ENCODE measurements at places on chromosomes 16 and 17. TPM values are rescaled to one million over a fixed set of nuclear protein-coding genes. Genes with fewer than 3 reads are reported as not detected.

GRCh38 chr17:17621254-17621653 lies 29.7 kb upstream of the PEMT start:
- no peaks in the 10 kb centered on the region for H3K27me3 ChIP-seq
- no peak overlapping the region for H3K4me3 ChIP-seq
- DNase-seq, result no peak
- no peak overlapping the region for H3K27ac ChIP-seq
- H3K36me3 ChIP-seq, result no peaks in the 10 kb centered on the region
- no peaks in the 10 kb centered on the region for H3K4me1 ChIP-seq

DNA sequence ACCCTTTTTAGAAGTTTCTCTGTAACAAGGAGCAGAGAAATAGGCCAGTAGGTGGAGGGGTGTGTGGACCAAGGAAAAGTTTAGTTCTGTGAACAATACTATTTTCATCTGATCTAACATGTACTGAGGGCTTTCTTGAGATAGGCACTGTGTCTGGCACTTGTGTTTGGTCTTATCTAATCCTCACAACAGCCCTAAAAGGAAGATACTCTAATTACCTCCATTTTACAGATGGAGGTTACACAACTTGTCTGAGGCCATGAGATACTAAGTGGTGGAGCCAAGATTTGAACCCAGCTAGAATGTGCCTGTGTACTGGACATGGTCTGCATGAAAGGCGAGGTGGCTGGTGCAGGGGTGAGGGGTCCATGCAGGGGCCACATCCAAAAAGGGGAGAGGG lies 4.5 kb downstream of the TNFSF12 start:
- no peak for DNase-seq
- peaks cover 32% of the 10 kb centered on the region for H3K4me1 ChIP-seq
- no peaks in the 10 kb centered on the region for H3K36me3 ChIP-seq
- no peaks in the 10 kb centered on the region for H3K27me3 ChIP-seq
- no peak overlapping the region for H3K27ac ChIP-seq

DNA sequence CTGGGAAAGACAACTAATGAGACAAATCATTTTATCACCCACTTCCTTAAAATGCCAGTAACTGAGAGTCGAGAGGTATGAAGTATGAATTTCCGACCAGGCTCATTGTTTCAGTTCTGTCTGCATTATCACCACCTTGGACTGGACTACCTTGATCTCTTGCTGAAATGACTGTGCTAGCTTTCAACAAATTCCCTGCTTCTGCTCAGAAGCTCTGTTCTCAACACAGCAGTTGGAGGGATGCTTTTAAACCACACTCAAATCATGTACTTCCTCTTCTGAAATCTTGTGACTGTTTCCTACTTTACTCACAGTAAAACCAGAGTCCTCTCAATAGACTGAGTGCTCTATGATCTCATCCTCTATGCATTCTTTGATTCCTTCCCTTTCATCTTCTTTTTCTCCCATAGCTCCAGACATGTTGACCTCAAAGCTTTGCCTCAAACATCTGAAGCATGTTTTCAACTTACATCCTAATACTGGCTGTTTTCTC lies 195.8 kb downstream of the KCNJ2 start:
- DNase-seq, result no peak
- H3K27ac ChIP-seq, result no peak overlapping the region
- no peak overlapping the region for H3K4me3 ChIP-seq
- no peaks in the 10 kb centered on the region for H3K4me1 ChIP-seq
- H3K27me3 ChIP-seq, result no peaks in the 10 kb centered on the region

DNA sequence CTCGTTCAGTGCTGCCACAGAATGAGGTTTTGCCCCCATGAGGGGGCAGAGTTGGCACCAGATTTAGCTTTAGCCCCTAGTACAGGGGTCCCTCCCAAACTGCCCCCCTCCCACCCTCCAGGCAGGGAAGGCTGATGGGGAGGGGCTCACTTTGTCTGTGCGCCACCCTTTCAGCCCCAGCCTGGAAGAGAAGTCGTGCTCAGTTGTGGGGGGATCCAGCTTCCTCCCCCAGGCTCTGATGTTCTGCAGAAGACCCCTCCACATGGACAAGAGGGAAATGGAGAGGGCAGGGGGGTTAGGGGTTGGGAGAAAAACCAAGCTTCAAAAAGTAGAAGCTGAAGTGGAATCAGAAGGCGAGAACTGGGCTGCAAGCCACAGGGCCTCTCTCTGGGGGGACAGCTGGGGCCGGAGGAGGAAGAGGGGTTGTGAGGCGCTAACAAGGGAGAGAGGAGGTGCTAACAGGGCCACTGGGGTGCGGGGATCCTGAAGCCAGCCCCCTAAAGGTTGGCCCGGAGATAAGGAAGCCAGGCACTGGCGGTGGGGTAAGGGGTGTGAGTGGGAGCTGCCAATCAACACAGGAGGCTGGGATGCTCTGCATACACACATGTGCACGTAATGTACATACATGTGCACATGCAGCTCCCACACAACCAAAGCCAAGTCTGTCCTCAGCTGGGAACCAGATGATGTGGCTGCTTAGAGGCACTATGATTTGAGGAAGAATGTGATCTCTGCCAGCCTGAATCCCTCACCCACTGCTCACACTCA lies 7.0 kb upstream of the TMEM92 start:
- no peaks in the 10 kb centered on the region for H3K36me3 ChIP-seq
- peak overlapping the region; percentile 93 for H3K27ac ChIP-seq
- no peaks in the 10 kb centered on the region for H3K27me3 ChIP-seq
- H3K4me1 ChIP-seq, result peaks cover 91% of the 10 kb centered on the region
- DNase-seq, result peak; percentile 86
- H3K4me3 ChIP-seq, result no peak overlapping the region

DNA sequence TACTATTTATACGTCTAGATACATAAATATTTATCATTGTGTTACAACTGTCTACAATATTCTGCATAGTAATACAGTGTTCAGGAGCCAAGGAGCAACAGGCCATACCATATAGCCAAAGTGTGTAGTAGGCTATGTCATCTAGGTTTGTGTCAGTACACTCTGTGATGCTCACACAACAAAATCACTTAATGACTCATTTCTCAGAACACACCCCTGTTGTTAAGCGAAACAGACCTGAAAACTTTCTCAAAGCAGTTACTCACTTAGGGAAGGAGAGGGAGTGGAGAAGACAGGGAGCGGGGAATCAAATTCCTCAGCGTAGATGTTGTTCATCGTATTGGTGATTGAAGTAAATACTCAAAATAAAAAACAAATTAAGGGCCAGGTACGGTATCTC lies 269.5 kb downstream of the STX8 start:
- H3K27me3 ChIP-seq, result no peaks in the 10 kb centered on the region
- no peak overlapping the region for H3K4me3 ChIP-seq
- no peak for DNase-seq

DNA sequence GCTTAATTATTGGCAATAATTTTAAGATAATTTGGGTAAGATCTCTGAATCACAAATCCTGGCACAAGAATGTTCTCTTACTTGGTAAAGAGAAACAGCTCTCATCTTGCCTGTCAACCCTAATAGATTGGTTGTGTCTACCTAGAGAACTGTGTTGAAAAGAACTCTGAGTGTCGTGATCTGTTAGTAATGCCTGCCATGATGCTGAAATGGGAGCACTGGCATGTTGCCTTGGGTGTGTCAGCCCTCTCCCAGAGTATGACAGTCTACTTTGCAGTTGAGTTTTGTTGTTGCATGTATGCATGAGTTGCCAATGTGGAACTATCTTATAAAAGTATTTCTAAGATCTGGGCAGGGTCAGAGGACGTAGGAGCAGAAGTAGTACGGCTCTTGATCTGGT lies 221.4 kb downstream of the MAF start:
- peaks cover 8% of the 10 kb centered on the region for H3K4me1 ChIP-seq
- no peak for DNase-seq
- no peaks in the 10 kb centered on the region for H3K36me3 ChIP-seq
- no peak overlapping the region for H3K27ac ChIP-seq
- no peaks in the 10 kb centered on the region for H3K27me3 ChIP-seq

GRCh38 chr17:62591333-62591732 lies 36.1 kb upstream of the MRC2 start:
- no peaks in the 10 kb centered on the region for H3K4me1 ChIP-seq
- H3K4me3 ChIP-seq, result no peak overlapping the region
- no peak overlapping the region for H3K27ac ChIP-seq
- H3K27me3 ChIP-seq, result no peaks in the 10 kb centered on the region

The EVPL gene
- 115 TPM for total RNA-seq

The RASL10B gene
- total RNA-seq, result 9.1 TPM

The QRICH2 gene
- 10.8 TPM for total RNA-seq

The CFAP52 gene
- 2.5 TPM for total RNA-seq

The MLST8 gene
- total RNA-seq, result 51.6 TPM

The CEMP1 gene
- not detected for total RNA-seq

The ANKRD40CL gene
- not detected for total RNA-seq

All from vagina (tissue), 2 donors.